ENCODE measurements at places on chromosomes 12 and 14.

- no peak for DNase-seq
Measured at GRCh38 chr14:75390183-75390582, 37.6 kb upstream of the JDP2 start.

DNA sequence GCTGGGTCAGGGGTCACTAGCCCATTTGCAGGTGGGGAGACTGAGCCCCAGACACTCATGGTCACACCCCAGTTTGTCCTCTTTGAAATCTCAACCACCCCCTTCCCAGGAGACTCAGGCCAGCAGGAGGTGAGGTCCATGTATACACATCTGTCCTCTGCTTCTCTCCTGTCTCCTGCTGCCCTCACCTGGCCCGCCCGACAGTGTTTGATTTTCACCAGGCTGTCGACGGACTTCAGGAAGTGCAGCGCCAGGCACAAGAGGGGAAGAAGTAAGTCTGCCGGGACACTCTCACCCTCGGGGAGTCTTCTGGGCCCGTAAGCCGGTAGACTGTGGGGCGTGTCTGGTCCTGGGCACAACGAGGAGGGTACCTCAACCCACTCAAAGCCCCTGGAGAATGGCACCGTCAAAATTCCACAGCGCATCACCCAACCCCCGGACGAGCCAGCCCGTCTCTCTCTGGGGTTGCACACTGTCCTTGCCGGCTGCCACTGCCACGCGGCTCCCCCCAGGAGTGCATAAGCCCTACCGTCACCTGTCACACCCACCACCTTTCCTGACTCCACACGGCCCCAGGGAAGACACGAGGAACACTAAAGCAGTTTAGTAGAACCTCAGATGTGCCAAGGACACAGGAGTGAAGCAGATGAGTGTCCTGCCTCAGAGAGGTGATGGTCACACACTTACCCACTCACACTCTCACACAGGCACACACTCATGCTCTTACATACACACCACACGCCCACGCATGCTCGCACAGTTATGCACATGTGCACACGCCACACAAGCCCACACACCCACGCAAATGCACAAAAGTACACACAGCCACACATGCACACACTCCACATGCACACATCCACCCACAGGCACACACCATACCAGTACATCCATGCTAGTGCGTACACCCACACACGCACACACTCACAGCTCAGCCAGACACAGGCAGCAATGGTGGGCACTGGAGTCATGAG lies 13.1 kb upstream of the SIVA1 start:
- DNase-seq, result no peak

- no peak for DNase-seq
Measured at GRCh38 chr14:20343862-20344220, 406 bp downstream of the PARP2 start.

GRCh38 chr14:78758333-78758732 lies 588.2 kb downstream of the NRXN3 start:
- no peak for DNase-seq

DNA sequence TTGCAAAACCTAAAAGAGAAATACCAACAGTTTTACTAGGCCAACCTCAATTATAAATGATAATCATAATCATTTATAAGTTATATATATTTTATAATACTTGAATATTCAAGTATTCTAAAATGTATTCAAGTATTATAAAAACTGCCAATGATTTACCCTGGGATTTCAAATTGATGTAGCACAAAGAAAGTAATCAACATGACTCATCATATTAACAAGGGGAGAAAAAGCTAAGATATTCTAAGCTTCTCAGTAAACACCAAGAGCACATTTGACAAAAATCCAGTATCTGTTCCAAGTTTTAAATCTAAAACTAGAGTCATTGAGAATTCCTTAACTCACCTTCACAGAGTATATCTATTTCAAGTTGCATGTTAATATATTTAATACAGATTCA lies 56.1 kb downstream of the CAPZA3 start:
- no peak for DNase-seq

DNA sequence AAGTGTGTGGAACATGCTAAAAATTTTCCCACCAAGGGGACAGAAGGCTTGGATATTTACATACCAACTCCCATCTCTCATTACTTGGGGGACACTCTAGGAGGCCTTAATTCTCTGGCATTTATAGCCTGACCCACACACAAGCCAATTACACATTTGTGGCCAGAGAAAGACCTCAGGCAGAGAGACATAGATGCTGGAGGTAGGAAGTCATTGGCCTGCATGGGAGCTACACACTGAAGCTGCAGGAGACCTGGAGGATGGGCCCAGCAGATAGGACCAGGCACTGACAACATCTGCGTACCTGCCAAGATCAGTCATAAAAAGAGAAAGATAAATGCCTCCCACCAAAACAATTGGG lies 61.7 kb downstream of the TBX5 start:
- no peak for DNase-seq

GRCh38 chr14:99318091-99318958 lies 46.3 kb upstream of the BCL11B start:
- DNase-seq, result no peak

DNA sequence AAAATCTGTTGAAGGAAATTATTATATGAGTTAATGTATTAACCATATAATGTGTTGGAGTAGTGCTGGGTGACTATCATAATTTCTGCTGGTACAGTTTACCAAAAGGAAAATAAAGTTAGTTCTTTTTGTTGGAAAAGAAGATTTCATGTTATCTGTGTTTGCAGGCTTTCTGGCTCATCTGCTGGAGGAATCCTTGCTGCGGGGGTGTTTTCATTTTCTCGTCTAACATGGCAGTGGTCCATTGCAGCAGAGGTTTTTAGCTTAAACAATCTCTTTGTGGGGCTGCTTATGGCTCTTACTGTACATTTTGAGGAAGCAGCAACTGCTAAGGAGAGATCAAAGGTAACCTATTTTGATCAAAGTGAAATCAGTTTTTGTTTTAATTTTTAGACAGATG lies 24.1 kb downstream of the TMEM260 start:
- no peak for DNase-seq
